ENCODE measurements at places on chromosomes 1 and 21.

DNA sequence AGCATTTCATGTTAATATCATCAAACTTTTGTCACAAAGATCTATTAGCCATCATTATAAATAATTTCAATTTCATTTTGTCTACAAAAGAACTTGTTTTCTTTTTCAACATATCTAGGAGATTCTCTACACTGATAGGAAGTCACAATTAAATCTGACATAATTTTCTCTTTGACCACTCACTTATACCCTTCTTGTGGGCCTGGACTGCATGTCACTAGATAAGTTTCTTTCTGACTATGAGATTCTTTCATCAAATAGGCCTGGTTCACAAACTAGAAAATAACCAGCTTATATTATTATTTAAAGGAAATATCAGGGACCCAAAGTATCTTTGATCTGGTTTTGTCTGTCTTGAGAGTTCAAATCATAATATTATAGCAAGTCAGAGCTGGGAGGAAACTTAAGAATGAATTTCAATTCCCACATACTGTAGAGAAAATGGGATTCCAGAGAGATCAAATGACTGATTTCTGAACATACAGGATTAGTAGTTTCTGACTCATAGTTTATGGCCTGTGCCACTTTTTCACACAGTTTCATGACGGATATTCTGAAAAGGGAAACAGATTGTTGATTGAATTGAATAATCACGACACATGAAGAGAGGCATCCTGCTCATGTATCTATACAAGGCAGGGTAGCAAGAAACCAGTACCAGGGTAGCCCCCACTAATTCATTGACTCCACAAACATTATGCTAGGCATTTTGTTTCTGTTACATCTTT, 355.8 kb downstream of the GPATCH2 start:
- DNase-seq = no peak

DNA sequence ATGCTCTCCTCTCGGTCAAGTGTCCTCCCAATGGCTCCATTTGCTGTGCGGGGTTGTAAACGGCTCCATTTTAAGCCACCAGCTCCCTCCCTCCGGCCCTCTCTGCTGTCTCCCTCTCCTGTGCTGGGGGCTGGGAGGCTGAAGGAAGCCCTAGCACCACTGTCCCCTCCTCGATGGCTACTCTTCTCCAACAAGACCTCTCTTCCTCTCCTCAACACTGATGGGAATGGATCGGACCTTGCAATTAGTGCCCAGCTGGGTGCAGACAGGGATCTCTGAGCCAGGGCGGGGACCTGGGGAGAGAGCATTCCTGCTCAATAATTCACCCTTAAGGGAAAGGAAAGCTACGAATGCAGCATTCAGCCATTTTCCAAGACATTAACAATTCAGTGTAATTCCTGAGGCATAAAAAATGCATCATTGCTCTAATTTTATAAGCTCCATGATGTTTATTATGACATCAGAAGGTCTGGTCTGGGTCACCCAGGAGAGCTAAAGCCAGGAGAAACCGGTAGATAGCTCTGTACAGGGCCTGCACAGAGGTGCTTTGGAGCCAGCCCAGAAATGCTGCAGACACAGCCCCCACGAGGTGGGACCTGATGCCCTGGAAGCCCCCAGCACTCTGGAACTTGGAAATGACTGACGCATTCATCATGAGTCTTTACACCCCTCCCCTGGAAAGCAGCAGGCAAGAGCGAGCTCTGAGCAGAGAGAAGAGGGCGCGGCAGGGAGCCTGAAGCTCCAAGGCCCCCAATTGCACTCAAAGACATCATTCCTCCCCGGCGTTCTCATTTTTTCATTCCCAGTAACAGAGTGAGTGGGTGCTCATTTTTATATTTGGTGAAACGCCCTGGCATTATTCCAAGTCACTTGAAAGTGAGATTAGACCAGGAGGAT, 76.2 kb upstream of the VAMP3 start:
- DNase-seq = no peak

DNA sequence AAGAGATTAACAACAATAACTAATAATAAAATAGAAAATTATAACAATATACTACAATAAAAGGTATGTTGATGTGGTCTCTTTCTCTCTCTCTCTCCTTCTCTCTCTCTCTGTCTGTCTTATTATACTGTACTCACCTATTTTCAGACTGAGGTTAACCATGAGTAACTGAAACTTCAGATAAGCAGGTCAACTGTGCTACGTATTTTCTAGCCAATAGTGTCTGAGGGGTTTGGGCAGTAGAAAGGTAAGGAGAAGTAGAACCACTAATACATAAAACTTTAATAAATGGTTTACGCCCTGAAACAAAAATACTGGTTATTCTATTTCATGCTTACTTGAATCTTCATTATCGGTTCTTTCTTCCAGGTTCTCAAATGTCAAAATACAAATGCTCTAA, 71.0 kb upstream of the LRRC53 start:
- no peak for DNase-seq

- DNase-seq = no peak
Measured at GRCh38 chr1:165876121-165876520, 48.7 kb downstream of the UCK2 start.

DNA sequence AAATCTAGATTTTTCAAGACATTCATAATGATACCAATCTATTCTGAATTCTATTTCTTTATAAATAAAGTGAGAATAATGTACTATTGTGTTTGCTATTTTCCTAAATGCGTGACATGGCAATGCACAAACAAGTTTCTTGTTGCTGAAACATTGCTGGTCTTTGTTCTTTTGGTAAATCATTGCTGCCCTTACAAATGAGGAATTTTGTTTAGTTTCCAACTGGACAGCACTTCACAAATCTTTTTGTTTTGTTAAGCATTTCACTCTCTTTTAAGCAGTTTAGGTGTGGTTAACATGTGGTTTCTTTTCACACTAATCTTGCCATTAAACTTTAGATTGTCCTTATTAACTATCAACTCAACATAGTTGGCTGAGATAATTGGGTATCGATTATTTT, 94.6 kb downstream of the LRRC7 start:
- no peak for DNase-seq

DNA sequence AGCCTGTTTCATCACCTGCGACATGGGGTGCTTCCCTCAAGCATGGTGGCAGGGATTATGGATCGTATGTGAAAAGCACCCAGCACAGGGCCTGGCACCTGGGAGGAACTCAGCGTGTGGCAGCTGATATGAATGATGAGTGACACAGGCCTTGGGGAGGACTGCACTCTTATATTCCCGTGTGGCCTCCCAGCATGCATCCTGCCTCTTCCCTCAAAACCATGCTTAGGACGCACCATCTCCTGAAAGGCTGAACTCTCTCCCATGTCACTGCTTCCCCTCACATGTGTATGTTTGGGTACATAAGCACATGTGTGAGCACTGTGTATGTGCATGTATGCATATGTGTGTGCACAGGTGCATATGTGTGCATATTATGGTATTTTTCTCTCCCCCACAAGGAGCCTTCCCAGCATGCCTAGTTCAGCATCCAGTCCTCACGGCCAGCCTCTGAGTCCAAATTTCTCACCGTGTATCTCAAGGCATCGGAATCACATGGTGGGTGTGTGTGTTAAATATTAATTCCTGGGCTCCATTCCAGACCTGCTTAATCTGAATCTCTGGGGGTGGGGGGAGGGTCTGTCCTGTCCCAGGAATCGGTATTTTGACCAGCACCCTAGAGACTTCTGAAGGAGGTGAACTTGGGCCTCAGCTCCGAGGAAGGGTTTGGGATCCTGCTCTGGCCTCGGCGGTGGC, 12.8 kb downstream of the MYOM3 start:
- DNase-seq = no peak

DNA sequence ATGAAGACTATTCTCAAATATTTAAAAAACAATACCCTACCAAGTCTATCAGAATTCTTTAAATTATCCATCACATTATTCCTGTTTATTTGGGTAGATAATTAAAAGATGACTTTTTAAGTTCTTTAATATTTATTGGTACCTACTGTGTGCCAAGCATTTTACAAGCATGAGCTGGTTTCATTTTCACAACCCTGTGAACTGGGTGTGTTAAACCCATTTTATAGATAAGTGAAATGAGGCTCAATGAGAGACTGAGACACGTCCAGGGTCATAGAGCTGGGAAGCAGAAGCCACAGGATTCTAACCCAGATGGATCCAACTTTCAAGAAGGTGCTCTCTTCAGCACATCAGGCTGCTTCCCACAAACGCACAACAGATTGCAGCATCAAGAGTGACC, 12.3 kb downstream of the LRRN2 start:
- no peak for DNase-seq

GRCh38 chr1:199858856-199859255, 168.7 kb upstream of the NR5A2 start:
- DNase-seq = no peak

DNA sequence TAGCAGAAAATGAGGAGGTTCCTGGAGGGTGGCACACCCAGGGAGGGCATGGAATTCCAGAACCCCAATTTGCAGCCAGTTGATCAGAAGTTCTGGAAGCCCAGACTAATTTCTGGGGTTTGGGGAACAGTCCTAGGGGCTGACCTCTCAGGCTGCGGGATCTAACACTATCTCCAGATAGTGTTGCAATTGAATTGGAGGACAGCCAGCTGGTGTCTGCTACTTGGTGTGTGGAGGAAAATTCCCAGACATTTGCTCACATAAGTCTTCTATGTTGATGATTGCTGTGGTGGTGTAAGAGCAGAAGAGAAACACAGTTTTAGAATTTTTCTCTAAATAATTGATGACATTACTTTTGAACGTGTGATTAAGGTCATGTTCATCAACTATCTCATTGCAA, 154.3 kb upstream of the RNPC3 start:
- no peak for DNase-seq

DNA sequence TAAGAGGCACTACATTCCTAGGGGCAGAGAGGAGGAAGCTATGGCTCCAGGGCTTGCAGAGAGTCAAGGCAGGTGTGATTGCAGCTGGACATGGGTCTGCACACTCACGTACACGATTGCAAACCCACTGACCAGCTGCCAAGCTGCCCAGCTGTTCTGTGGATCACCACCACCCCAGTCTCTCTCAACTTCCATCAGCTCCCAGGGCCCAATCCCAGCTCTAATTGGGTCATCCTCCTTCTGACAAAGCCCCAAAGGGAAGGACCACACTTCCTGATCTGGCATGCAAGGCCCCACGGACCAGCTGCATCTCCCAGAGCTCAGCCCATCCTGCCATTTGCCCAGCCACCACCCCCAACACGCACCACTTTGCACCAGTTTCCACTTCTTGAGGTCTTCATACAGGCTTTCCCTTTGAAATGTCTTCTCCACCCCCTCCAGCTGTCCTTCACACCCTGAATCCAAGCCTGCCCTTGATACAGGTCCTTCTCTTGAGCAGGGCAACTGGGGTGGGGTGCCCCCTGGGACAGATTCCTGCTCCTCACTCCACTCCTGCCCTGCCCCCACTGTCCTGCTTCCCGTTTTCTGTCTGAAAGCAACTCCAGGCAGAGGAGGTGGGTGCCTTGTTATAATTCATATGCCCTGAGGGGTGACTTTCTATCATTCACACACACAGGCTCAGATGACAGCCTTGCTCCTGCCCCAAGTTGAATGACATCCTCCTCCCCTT, 179.4 kb upstream of the EDN2 start:
- DNase-seq = no peak

GRCh38 chr1:229397762-229398161, 36.1 kb downstream of the ACTA1 start:
- DNase-seq = no peak

- peak; percentile 35 for DNase-seq
Measured at GRCh38 chr21:44952116-44952928, 12.5 kb downstream of the SLX9 start.

DNA sequence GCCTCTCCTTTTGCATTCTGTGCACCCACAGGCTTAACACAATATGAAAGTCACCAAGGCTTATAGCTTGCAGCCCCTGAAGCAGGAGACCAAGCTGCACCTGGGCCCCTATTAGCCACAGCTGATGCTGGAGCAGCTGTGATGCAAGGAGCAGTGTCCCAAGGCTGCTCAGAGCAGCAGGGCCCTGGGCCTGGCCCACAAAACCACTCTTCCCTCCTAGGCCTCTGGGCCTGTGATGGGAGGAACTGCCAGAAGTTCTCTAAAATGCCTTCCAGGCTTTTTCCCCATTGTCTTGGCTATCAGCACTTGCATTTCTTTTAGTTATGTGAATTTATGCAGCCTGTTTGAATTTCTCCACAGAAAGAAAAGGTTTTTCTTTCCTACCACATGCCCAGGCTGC, 89.5 kb upstream of the KCTD3 start:
- no peak for DNase-seq

- DNase-seq = no peak
Measured at GRCh38 chr1:247440001-247440620, 17.8 kb downstream of the OR2B11 start.

- DNase-seq = no peak
Measured at GRCh38 chr1:40045182-40045581, 4.7 kb downstream of the CAP1 start.

DNA sequence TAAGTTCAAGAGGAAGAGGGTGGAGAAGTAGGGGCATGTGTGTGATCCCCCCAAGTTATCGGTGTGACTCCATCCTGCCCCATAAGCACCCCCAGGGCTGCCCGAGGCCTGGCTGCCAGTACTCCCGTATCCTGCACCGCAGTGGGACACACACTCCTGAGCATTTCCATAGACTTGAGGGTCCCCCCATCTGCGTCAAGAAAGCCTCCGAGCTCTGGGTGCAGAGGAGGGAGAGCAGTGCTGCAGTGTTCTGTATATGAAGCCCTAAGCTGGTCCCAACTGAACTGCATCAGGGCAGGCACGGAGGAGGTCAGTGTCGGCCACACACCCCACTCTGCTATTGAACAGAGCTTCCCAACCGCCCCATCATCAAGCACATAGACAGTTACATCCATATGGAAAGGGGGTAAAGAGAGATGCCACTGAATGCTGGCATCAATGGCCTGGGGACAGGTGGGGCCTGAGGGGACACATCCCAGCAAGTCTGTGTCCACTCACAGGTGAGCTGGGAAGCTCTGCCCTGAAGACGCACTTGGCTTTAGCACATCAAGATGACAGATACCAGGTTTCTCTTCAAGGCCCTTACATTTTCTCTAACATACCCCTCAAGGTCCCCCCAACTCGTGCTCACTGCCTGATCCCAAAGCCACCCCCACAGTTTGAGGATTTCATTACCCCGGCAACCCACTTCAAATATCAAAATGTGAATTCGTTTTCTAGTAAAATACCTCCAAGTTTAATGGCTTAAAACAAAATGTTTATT, 64.3 kb downstream of the EVA1C start:
- no peak for DNase-seq

GRCh38 chr1:46535063-46535462, 16.4 kb downstream of the KNCN start:
- peak; percentile 12 for DNase-seq

DNA sequence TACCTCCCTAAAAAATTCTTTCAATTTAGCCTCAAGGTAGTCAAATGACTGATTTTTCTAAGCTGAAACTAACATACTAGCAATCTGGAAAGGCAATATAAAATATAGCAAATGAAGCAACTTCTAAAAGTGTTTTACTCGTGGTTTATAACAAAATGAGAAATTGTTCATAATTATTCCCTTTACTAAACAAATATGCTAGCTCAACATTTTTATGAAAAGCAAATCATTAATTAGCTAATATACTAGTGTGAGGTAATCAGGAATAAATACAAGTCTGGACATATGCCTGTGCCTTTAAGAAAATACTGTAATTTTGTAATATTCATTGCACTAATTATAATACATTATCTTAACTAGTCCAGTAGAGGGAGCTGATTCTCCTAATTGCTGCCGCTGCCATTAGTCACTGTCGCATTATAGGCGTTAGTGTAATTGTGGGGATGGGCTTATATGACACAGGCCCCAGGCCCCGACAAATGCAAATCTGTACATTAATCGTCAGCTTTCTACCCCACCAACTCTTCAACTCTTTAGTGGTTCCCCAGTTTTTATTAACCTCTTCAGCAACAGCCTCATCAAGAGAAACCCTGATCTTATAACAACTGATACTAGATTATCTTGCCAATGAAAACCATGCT, 160.9 kb downstream of the GABPA start:
- DNase-seq = peak; percentile 73

GRCh38 chr1:243979396-243979795, 71.7 kb upstream of the ZBTB18 start:
- no peak for DNase-seq
